ENCODE measurements at places on chromosomes 3 and 15.

DNA sequence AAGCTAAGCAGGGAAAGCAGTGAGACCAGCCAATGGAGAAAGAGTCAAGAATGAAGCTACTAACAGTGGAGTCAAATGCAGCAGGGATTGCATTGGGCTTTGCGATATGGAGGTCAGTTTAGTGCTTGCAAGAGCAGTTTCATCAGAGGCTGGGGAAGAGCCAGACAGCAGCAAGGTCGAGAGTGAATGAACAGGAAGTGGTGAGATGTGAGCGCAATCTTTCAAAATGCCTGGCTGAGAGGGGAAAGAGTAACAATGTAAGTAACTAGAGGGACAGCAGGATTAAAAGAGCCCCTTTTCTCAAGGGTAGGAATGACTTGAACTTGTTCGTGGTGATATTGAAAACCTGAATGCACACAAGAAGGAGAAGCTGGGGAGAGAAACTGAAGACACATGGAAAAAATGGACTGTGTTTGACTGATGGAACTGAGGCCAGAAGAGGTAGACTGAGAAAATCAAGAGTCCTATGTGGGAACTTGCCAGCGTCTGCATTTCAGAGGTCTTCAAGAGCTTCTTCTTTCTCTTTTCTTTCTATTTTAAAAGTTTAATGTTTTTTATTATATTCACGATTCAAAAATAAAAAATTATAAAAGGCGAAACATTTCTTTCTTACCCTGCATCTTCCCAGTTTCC, 30.6 kb upstream of the GPR160 start:
- no peak for DNase-seq

- DNase-seq: no peak
Measured at GRCh38 chr3:72421126-72421525, 427.1 kb downstream of the SHQ1 start.

DNA sequence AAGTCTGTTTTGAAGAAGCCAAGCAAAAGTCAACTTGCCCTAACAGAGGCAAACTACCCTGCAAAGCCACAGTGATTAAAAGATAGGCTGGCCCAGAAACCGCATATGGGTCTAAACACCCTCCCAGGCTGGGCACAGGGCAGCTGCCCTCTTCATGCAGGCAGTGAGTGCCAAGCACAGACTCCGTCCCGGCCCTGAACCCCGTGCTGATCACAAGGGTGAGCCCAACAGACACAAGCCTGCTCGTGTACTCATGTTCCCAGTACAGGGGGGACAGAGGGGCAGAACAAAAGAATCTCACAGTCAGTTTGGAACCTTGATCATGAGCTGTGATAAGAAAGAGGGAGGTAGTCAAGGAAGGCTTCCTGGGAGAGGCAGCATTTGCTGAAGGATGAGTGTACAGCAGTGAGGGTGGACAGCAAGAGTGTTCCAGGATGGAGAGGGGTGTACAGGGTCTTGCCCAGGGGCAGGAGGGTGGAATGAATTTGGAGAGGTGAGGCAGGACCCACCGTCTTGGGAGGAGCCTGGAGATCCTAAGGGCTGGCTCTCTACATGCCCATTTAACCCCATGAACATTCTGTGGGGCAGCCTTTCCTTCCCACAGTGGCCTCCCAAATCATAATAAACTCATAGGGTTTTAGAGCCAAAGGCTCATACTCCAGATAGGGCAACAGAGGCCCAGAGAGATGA, 43.2 kb upstream of the PRR23E start:
- DNase-seq: no peak

- no peak for DNase-seq
Measured at GRCh38 chr3:8095724-8096123, 405.9 kb upstream of the LMCD1 start.

DNA sequence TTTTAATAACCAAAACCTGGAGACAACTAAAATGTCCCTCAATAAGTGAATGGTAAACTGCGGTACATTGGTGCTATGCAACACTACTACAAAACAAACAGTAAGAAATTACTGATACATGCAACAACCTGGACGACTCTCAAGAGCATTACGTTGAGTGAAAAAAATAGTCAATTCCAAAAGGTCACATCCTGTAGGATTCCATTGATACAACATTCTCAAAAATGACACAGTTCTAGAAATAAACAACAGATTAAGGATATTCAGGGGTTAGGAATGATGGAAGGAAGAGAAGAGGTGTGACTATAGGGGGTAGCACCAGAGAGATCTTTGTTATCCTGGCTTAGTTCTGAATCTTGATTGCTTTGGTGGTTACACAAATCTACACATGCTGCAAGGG, 72.2 kb downstream of the ZNF148 start:
- DNase-seq: no peak

DNA sequence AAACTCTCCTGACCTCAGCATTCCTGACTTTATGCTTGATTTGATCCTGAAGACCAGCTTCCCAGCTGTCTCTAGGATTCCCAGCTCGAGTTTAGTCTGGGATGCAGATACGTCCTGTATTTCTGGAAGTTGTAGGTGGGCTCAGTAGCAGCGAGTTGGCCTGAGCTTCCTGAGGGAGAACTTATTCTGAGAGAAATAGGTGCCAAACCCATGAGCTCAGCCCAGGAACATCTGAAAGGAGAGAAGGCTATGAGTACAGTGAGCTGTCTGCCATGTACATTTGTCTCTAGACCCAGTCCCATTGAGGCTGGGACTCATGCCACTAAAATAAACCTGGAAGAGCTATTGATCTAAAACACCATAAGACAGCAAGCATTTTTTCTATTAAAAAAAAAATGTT, 36.6 kb upstream of the SLC9A9 start:
- no peak for DNase-seq

- DNase-seq: no peak
Measured at GRCh38 chr3:73315706-73316105, 254.2 kb downstream of the EBLN2 start.

DNA sequence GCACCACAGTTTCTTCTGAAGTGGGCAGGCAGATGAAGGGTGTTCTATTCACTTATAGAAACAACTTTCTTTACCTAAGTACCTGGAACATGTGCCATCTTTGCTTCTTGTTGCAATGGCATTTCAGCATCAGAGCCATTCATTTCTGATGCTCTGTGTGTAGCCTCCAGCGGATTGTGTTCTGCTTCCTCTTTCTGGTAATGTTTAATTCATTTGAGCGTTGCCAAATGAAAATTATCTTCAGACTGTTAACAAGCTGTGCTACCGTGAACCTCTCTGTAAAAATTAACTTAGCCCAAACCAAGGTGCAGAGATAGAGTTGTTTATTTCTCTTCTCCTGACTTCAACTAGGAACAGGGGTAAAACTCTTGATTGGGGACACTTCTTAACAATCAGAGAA, 302.0 kb downstream of the EDEM1 start:
- no peak for DNase-seq

DNA sequence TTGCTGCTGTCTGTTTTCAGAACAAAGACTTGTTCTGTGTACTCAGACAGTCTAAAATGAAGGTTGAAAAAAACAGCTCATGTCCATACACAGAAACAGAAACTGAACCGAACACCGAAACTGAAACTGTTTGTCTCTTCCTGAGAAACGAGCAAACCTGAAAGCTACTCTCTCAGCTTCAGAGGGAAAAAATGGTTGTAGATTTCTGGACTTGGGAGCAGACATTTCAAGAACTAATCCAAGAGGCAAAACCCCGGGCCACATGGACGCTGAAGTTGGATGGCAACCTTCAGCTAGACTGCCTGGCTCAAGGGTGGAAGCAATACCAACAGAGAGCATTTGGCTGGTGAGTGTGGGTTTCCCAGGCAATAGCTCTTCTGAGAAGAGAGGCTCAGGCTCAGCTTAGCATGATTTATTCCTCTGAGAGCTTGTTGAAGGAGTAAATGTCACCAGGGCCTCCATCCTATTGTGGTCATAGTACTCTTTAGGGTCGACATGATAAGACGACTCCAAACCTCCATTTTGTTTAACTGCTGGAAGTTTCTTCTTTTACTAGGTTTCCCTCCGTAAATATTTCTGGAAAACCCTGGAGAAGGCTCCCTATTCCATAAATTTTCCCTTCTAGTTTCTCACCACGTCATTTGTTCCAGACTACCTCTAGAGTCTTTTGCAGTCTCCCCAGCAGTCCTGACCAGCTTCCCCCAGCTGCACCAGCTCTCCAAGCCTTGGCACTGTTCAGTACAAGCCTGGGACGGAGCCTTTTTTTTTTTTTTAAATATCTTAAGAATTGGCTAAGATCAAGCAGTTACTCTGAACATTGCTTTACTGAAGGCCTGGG, at the start of gene RTP4:
RTP4 (plus strand) TSS at position 135 of the 838 bp plus-strand sequence; CDS start at position 192, 57 bp downstream.
- DNase-seq: no peak

DNA sequence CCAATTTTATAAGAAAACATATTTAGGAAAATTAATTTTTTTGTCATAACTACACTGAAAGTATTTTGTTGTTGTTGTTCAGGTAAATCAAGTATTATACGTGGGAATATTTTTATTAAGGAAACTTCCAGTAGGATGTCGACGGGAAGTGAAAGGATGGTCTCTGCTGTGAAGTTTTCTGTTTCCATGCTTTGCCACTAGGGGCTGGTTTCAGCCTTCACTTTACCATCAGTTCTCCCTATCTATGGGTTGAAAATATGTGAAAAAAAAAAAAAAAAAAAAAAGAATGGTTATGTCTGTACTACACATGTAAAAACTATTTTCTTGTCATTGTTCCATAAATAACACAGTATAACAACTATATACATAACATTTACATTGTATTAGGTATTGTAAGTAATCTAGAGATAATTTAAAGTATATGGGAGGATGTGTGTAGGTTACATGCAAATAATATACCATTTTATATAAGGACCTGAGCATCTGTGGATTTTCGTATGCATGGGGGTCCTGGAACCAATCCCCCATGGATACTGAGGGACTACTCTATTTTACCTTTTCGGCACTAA, 136.7 kb downstream of the SMAD6 start:
- DNase-seq: no peak

DNA sequence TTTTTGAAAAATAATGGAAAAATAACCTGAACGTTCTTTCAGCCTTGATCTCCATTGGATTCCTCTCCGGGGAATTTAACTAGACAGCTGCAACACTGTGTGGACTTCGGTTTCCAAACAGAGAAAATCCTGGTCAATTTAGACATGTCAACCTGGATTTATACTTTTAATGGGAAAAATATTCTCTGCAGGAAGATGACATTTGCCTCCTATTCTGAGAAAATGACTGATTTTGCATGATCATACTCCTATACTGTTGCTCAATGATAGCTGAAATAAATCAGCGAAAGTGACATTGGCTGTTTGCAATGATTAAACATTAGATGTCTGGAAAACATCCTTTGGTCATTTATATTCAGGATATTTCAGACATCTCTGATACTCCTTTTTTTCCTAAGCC, 94.8 kb downstream of the GABRG3 start:
- DNase-seq: no peak

DNA sequence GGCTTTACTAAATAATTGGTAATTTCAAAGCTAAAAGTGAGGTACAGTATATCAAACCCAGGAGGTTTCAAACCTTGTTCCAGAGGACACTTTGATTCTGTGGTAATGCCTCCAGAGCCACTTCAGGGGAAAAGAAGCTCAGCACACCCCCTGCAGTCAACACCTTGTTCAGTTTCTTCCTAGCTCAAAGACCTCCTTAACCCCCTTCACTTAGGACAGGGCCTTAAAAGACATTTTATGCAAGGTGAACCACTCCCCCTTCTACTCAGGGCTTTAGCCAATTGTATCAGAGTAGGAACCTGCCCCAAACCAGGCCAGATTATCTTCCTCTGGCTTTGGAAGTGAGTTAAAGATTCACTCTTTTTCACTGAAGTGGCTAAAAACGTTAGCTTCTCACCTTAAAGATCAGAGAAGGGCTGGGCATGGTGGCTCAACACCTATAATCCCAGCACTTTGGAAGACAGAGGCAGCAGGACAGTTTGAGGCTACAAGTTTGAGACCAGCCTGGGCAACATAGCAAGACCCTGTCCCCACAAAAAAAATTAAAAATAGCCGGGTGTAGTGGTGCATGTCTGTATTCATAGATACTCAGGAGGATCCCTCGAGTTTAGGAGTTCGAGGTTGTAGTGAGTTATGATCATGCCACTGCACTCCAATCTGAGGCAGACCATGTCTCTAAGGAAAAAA, 3.4 kb downstream of the DENND6A start:
- DNase-seq: no peak

DNA sequence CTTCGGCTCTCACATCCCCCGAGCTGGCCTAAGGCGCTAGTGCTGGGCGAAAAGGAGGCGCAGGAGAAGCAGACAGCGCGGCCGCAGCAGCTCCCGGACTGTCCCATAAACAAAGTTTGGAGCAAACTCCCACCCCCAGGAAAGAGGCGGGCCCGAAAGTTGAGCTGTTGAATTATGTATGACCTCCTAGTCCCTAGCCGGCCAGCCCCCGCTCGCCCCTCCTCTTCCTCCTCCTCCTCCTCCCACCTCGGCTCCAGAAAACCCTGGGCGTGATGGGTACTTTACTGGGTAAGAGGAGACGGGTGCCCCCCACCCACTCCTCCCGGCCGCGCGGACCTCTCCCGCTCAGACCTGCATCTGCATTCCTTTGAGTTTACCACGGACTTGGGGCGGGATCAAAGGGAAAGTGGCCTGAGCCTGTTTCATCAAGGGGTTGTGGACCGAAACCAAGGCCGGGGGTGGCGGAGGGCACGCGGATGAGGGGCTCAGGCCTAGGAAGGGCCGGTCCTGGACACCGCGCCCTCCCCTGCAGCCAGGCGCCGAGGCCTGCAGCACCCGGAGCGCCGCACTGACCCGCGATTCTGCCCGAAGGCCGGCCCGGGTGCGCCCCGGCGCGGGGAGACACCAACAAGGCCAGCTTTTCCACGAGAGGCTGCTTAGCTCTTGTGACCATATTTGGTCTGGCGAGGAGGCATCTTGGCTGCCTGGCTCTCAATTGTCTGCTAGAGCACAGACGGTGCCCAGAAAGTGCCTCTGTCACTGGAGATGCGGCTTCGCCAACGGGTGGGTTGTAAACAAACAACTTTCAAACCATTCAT, at the start of gene WWTR1:
WWTR1 (minus strand) TSS at position 100 of the 818 bp plus-strand sequence. CDS start 719 bp downstream, outside the sequence.
- no peak for DNase-seq

- no peak for DNase-seq
Measured at GRCh38 chr3:49648354-49649019, 25.7 kb upstream of the APEH start.

GRCh38 chr3:160140756-160141155, 84.5 kb upstream of the C3orf80 start:
- no peak for DNase-seq

DNA sequence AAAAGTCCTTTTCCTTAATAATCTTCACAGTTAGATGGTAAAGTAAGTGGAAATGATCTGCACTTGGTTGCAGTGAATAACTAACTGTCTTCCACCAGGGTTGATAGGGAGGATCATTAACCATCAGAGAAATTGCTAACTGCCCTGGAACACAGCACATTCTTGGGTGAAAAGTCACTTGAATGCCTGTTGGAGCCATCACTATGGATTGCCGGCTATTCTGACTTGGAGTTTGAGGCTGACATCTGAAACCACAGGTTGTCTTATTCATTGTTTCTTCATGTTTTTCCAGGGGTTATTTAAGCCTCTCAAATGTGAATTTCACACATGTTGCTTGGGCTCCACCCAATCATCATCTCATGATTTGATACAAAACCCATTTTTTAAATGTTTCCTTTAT, 901.4 kb downstream of the MCTP2 start:
- no peak for DNase-seq

GRCh38 chr3:16249336-16249735, 15.4 kb downstream of the DPH3 start:
- DNase-seq: no peak

GRCh38 chr3:23166845-23167244, 36.3 kb upstream of the UBE2E2 start:
- no peak for DNase-seq

GRCh38 chr3:159977295-159977694, 11.3 kb upstream of the IL12A start:
- no peak for DNase-seq
